CD4-positive, alpha-beta T cell treated with Interleukin-6 at 100 ng/mL for 8 hours (primary cell): ENCODE measurements at places on chromosomes 6 and 20.
A peak's percentile ranks its signal among the peaks of the same experiment; 100 is the strongest.

DNA sequence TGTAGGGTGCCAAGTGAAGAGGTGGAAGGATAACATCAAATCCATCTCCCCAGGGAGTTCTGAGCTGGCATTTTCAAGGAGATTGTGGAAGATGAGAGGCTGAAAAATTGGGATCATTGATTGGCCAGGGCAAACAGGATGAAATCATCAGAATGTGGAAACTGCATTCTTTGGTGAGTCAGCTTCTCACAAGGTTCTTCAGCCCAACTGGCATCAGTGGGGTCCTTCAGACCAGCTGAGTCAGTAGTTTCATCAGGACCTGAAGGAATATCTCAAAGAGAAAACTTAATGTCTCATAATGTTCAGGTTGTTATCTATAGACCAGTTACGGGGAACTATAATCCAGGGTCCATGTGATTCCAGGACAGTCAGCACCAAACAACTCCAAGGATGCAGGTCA is 195.8 kb downstream of the HAO1 start:
- no peak for DNase-seq

- DNase-seq = no peak
These were observed 37.2 kb downstream of the CST9L start for GRCh38 chr20:23530937-23531567.

DNA sequence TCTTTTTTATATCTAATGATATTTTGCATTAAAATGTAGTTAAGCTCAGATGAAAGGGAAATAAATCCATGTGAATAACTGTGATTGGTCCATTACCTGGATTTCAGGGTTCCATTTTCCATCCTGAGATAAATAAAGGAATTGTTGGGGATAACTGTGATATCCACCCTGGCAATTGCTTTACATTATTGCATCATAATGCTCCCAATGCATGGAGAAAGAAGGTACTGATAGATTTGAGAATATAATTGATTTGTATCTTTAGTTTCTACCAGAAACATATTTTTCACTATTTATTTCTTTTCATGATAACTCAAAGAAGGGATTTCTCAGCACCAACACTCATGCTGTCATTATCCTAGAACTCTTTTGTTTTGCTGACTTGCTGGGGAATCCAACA is 102.0 kb upstream of the KCNQ5 start:
- DNase-seq = no peak

DNA sequence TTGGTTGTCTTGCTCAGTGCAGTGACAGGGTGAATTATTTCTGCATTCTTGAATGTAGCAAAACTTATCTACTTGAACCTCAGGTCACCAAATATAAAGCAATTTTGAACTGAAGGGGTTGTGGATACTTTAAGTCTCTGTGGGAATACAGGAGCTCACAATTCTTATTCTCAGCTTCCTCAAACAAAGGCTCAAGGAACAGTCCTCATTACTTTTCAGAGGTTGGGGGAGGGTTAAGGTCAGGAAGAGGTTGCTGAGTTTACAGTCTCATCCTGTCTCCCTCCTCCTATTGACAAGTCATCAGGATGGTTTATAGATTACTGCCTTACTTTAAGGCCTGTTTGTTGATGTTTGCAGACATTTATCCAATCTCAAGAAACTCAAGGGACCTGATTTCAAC is 143.6 kb upstream of the SPACA1 start:
- DNase-seq = no peak

DNA sequence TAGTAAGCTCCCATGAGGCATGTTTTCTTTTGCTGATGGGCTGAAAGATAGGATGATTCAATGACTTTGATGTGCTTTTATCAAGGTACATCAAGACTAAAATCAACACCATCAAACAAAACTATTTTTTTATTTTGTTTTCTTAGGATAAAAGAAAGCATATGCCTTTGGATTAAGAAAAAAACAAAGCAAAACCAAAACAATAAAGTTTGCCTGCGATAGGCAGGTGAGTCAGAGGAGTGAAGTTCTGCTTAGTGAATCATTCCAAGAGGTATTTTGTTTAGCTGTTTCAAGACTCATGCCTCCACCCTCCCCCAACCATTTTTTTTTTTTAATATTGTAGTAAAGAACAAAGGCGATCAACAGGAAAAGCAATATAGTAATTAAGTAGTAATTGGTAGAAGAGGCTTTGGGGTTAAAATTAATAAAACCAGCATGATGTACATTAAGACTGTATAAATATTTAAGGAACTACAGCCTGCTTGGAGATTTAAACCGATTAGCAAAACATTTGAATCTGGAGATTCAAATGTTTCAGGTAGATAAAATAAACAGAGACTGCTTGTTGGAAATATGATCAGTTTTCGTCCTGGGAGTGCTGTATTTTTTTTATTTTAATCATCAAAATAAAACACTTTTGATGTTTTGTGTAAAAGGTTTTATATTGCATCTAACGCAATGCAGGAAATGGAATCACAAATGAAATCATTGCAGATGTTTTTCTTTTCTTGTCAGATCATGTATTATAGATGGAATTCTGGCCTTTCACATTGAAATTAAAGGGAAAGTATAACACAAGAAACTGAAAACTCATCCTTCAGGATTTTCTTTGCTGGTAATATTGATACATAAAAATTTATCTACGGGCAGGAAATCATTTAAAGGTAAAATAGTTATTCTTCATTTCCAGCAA is 482.3 kb upstream of the MANEA start:
- no peak for DNase-seq

GRCh38 chr20:45892828-45893500 is 1.8 kb downstream of the CTSA start:
- DNase-seq = peak; percentile 33

DNA sequence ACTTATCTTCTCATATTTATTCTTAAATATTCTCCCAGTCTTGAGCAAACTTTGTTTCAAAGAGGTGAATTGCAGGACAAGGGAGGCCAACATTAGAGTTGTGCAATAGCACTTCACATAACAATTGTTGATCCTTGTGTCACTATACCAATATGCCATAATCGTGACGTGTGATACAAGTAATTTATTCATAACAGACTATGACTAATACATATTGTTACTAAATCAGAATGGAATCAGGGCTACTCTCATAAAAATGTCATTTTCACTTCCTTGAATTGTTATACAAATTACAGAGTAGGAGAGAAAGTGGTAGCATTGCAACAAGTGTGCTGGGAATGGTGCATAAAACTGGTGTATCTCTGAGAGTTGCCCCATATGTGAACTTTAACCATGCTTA is 37.2 kb upstream of the PLCB1 start:
- no peak for DNase-seq

DNA sequence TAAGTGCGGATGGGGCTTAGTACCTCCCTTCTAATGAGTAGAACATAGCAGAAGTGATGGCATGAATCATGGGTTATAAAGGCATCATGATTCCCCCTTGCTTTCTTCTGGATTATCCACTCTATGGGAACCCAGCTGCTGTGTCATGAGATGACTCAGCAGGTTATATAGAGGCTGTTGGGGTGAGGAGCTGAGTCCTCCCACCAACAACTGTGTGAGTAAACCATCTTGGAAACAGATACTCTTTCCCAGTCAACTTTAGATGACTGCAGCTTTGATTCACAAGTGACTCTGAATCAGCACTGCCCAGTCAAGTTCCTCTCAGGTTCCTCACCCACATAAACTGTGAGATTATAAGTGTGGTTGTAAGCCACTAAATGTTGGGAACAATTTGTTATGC is 46.3 kb downstream of the FAM83B start:
- no peak for DNase-seq

GRCh38 chr6:88565409-88565811 is 398.0 kb downstream of the RNGTT start:
- DNase-seq = no peak

GRCh38 chr6:65399355-65400084 is 307.5 kb downstream of the EYS start:
- DNase-seq = no peak

DNA sequence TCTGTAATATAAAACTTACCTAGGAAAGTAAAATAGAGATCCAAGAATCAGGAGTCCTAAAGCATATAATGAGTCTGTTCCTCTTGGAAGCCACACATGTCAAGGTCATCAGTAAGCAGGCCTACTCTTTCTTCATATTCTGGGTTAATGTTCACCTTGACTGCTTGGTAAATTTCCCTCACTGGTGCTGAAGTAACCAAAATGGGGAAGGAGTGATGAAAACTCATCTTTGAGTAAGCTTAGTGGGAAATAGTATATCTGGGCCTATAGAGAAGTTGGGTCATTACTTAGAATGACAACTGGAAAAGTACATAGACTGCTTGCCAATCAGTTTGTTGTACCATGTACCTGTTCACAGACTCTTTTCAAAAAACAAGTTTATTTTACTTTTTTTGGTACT is 6.6 kb downstream of the TSPYL4 start:
- DNase-seq = no peak

DNA sequence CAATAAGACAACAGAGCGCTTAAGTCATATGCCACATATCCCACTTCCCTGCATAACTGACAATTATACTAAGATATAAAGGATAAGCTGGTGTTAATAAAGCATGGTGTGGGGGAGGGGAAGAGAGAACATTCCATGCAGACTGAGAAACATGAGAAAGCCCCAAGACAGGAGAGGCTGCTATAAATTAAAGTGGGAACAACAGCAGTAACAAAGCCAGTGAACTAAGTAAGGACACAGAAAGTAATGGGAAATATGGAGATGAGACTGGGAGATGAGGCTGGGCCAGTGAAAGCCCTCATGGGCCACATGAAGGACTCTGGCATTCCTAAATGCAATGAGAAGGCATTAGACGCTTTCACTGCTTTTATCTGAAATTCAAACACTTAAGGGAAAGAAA is 41.3 kb downstream of the SESN1 start:
- no peak for DNase-seq

DNA sequence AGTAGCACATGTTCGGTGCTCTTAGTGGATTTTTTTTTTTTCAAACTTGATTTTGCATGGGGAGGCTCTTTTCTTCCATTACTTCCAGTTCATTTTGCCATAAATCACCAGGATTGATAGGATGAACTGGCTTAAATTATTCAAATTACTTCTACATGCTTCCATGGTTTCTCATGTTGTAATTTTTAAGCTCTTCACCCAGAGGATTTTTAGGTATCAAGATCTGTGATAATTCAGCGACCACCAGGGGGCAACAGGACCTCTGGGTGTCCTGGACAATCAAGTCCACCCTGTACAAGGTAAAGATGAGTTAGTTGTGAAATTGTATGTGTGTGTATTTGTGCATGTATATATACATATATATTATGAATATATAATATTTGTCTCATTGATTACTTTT is 4.2 kb upstream of the EPHA7 start:
- no peak for DNase-seq

- DNase-seq = no peak
These were observed 5.9 kb downstream of the RRAGD start for GRCh38 chr6:89406141-89406540.

DNA sequence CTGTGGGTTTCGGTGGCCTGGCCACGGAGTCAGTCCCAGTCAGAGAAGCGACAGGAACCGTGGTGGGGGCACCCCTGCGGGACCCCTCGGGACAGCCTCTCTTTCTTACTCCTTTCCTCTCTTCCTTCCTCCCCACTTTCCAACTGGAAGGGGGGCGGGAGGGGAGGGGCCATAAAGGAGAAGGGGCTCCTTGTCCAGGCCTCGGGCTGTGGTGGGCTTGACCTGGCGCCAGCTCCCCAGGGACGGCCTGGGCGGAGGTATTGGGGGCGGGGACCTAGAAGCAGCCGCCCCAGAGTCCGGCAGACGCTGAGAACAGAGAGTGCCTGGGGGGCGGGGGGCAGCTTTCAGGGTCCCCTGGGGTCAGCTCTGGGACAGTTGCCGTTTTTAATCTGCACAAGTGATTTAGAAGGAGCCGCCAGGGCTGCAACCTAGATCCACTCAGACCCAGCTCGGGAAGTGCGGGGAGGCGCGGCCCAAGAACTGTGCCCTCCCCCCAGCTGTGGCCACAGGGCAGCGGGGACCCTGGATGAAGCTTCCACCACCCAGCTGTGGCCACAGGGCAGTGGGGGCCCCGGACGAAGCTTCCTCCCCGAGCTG is 6.4 kb upstream of the ABHD16B start:
- DNase-seq = no peak

GRCh38 chr20:51960047-51960675 is 157.8 kb upstream of the SALL4 start:
- DNase-seq = no peak

- DNase-seq = no peak
These were observed 3.3 kb upstream of the COQ3 start for GRCh38 chr6:99397287-99397686.

- DNase-seq = no peak
These were observed 240.5 kb downstream of the FARS2 start for GRCh38 chr6:5501837-5502236.

GRCh38 chr6:126335210-126335609 is 4.7 kb upstream of the CENPW start:
- no peak for DNase-seq

- DNase-seq = no peak
These were observed 533.6 kb downstream of the HAO1 start for GRCh38 chr20:7406671-7407070.

DNA sequence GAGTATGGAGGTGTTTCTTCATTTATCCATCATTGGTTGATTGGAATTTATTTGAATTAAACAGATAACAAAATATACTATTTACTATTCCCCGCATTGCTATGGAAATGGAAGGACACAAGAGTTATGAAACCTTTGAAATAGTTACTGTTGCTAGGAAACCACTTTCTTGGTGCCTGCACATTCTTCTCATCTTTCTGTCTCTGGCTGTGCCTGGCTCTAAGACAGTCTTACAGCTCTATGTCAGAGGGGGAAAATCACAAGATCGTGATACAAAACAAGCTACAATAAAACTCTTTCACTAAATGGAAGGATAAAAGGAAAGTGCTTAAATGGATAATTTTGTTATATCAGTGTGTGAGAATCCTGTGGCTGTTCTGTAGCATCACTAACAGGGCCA is 453.0 kb downstream of the LMBRD1 start:
- no peak for DNase-seq

DNA sequence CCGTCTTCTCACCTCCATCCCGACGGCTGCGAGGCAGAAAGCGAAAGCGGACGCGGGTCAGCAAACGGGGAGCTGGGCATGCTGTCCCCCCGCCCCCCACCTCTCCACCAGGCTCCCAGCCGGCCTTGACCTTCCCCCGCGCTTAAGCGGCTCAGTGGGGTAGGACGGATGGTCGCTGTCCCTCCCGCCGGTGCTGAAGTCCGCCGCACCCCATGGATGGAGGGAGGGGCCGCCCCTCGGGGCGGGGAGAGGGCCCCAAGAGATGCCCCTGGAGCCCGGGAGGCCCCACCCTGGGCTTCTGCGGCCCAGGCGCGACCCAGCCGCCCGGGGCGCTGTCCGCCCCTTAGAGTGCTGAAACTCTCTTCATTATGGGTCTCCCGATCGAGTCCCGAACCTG is at the start of gene KCNB1:
KCNB1 (minus strand) TSS at position 48 of the 397 bp plus-strand sequence. CDS start 188 bp downstream, outside the sequence.
- DNase-seq = peak; percentile 2

GRCh38 chr6:41527721-41528408 is 18.3 kb upstream of the FOXP4 start:
- DNase-seq = no peak

DNA sequence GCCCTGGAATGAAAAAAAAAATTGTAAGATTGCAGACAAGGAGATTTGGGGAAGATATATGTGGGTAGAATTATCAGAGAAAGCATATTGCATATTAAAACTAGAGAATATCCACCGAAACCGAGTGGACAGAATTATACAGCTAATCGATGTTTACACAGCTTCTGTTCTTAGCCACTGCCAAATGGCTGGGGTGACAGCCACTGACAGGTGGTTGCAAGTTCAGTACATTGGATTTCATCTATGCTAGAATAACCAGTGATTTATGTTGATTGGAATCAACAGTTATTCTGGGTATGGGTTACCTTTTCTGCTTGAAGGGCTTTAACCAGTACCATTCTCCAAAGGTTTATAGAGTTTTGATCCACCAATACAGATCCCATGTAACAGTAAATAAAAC is 48.4 kb upstream of the THEMIS start:
- no peak for DNase-seq
